ENCODE measurements at places on chromosomes 3 and 15.
A peak's percentile ranks its signal among the peaks of the same experiment; 100 is the strongest.

DNA sequence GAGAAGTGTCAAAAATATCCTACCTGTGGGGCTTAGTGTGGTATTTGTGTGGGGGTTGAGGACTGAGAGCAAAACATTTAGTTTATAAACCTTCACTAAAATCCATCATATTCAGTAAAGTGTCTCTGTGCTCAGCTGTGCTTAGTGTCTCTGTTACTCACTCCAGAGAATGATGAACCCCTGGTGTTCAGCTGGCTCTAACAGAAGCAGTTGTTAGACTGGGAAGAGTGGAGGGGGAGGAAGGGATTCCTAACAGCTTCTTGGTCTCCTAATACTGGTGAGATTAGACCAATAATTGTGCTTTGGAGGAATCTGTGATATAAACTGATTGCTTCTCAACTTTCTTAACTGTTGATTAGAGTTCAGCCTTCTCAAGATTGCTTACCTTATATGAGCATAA lies 1123.5 kb downstream of the ROBO2 start:
- no peak for DNase-seq

- DNase-seq = no peak
Observed at GRCh38 chr15:84834969-84835368, 17.8 kb downstream of the ALPK3 start.

- no peak for DNase-seq
Observed at GRCh38 chr15:24933716-24934115, 21.1 kb upstream of the SNRPN start.

DNA sequence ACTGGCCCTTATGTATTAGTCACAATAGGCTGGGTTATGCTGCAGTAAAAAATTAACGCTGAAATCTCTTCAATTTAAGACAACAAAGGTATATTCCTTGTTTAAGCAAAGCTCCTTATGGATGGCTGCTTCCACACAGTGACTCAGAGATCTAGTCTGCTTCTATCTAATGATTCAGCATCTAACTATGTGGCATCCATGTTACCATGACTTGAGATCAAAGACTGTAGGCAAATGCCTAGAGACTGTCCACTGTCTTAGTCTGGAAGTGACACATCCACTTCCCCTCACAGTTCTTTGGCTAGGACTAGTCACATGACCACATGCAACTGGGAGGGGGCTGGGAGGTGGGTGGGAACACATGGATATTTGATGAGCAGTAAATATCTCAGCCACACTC lies 61.3 kb upstream of the PSMD6 start:
- DNase-seq = no peak

DNA sequence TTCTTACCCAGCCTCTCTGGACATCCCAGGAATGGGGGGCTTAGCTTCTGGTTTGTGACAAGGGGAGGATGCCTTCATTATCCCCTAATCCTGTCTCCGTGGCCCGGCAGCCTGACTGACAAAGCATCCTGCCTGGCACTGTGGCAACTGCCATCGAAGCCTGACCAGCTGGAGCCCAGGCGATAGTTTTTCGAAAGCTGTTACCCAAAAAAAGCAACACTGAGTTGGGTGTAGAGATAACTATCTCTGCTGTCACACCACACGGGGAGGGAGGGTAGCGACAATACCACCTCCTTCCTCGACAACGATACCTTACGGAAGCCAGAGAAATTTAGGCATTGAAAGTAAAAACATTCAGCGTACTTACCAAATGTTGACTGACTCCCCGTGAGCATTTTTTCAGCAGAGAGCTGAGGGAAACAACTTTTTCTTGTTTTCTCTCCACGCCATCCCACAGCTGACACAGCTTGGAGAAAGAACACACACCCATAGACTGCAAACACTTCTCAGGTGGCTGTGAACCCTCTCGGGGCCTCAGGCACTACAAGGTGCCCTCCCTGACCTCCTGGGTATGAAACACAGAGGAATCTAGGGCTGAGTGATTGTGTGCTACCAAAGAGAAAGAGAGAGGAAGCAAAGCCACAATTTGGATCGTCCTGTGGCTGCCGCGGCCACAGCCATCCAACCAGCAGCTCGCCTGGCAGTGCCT lies 361.9 kb upstream of the ICE2 start:
- peak; percentile 23 for DNase-seq
